Activated CD4-positive, alpha-beta T cell treated with anti-CD3 and anti-CD28 coated beads, Interleukin-2, amount 10 ng/mL, durations not matched to agents 24 days and 14 days (primary cell): ENCODE measurements at places on chromosomes 12 and 14. TPM values are rescaled to one million over a fixed set of nuclear protein-coding genes. Genes with fewer than 3 reads are reported as not detected.

- no peak for DNase-seq
Observed at GRCh38 chr12:127606476-127607015, 660.4 kb upstream of the TMEM132C start.

- DNase-seq: no peak
Observed at GRCh38 chr14:62667421-62667914, 377.8 kb downstream of the KCNH5 start.

DNA sequence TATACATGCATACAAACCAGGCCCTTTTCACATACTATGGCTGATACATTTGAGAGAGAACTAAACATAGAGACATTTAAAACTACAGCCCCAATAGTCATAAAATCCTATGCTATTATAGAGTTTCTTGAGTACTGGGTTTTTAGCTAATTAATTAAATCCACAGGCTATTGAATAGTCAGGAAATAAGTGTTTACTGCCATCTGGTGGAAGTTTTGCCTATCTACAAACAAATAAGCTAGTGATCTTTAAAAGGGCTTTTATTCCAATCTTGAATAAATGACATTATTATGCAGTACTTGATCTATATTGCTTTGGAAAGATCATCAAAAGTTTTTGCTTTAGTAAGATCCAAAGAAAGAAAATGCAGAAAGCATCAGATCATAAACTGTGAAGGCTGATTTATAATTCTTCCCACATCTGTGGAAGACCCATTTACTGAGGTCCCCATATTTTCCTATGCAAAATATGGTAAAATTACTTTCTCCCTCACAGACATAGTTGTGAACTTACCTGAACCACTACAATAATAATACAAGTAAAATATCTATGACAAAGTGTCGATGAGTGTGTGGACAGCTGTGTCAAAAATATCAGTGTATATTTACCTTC is 131.3 kb downstream of the ITPR2 start:
- no peak for DNase-seq

The SCNN1A gene
- not detected in 2 replicates for total RNA-seq

The LHX5 gene
- not detected in 2 replicates for total RNA-seq

- no peak for DNase-seq
Observed at GRCh38 chr14:104552738-104553125, 26.8 kb upstream of the C14orf180 start.

- peak; percentile 65 for DNase-seq
Observed at GRCh38 chr12:53224061-53224896, 7.7 kb downstream of the RARG start.

The LRP1 gene
- 0.28 and 0.93 TPM in 2 replicates for total RNA-seq

DNA sequence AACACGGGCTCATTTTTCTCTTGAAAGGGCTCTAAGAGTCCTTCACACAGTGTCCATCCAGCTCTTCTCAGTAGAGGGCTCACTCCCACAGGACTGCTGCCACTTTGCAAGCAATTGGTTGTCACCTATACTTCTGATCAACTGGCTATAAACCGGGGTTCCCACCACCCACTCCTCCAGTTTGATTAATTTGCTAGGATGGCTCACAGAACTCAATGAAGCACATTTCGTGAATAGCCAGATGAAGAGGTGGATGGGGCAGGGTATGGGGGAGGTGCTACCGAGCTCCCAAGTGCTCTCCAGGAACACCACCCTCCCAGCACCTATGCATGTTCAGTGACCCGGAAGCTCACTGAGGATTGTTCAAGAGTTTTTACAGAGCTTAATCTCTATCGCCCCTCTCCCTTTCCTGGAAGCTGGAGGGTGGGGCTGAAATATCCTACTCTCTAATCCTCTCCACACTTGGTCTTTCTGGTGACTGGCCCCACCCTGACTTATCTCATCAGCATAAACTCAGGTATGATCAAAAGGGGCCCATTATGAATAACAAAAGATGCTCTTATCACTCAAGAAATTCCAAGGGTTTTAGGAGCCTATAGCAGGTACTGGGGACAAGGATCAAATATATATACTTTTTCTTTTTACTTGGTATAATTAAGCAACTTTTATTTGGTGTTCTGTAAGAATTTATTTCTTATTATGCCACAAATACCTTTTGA is 13.9 kb upstream of the EGLN3 start:
- DNase-seq: no peak

DNA sequence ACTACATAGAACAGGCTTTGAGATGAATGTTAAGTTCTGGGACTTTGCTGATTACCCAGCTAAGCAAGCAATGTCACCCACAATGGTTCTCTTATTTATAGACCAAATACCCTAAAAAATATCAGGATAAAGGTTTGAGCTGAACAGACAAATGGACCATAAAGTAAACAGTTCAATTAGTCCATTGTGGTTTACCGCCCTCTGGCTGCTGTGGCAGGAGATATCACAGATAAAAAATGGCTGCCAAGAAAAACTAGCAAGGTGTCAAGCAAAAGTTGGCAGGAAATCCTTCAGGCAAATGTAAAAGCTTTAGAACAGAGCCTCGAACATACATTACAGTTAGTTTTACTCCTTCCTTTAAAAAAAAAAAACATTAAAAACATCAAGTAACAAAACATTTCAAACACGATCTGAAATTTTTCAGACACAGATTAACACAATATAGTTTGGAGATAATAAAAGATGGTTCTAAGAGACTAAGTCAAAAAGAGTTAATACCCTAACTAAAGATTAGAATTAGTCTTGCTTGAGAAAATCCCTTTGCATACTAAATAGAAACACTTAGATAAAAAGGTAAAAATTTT is 41.3 kb downstream of the MED13L start:
- DNase-seq: peak; percentile 81

The MAP3K9 gene
- 4.2 TPM in 2 replicates for total RNA-seq

- no peak for DNase-seq
Observed at GRCh38 chr14:71960494-71961353, 28.5 kb downstream of the RGS6 start.

The GUCY2C gene
- not detected in 2 replicates for total RNA-seq

The ADAMTS20 gene
- not detected in 2 replicates for total RNA-seq

- DNase-seq: no peak
Observed at GRCh38 chr12:57470286-57470969, 9.2 kb downstream of the ARHGAP9 start.

The SLC17A8 gene
- not detected in 2 replicates for total RNA-seq
